GM04503 (cell line): ENCODE measurements at places on chromosomes 4 and X.
A peak's percentile ranks its signal among the peaks of the same experiment; 100 is the strongest.

DNA sequence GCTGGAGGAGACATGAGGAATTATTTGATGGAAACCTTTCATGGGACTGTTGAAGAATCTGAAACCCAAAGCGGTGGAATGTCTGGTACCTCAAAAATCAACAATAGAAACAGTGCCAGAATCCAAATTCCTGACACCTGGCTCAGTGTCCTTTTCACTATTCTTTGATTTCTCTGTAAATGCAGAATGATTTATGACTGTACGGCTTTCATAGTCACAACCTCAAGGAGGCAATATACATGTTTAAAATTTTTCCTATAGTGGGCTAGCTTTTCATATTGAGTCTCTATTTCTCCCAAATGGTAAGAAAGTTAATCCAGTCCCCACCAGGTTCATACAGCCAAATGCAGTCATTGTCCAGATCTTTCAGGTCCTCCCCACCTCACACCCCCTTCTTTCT, 19.3 kb downstream of the DAPP1 start:
- DNase-seq, result no peak

GRCh38 chrX:20230406-20230805, 36.3 kb downstream of the RPS6KA3 start:
- DNase-seq, result no peak

- no peak for DNase-seq
These were observed 133.1 kb downstream of the CORIN start for GRCh38 chr4:47704693-47705325.

DNA sequence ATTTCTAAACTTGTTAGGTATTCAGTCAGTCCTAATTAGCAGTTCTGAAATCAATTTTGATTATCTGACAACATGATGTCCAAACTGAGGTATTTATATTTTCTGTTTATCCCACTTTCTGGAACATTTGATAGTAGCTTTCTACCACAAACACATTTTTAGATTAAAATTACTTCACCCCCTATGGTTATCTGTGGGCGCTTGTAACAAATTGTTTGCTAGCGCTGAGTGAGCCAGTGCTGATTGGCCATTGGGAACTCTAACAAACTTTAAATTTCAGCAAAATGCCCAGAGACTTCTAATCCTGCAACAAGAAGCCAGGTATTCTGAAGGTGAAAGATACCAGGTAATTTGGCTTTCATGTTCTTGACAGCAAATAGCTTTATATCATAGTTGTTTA, at the start of gene MEPE:
Gene MEPE, plus strand, starts transcription at position 301 of the 400 bp plus-strand sequence. CDS start 1,746 bp downstream, outside the sequence.
- DNase-seq, result no peak

DNA sequence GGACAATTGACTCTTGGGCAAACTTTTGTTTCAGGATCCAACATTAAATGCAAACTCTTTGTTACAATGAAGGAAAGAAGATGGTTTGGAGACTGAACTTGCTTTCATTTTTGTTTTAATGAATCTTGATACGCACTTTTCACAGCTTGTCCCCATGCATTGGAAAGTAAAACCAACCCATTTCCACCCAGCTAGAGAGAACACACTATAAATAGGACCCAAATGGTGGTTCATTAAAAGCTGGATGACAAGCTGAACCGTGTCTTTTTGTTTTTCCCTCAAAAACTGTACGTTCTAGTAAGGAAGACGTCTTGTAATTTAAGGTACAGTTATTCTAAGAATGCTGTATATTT, 95.3 kb upstream of the EGFL6 start:
- no peak for DNase-seq

DNA sequence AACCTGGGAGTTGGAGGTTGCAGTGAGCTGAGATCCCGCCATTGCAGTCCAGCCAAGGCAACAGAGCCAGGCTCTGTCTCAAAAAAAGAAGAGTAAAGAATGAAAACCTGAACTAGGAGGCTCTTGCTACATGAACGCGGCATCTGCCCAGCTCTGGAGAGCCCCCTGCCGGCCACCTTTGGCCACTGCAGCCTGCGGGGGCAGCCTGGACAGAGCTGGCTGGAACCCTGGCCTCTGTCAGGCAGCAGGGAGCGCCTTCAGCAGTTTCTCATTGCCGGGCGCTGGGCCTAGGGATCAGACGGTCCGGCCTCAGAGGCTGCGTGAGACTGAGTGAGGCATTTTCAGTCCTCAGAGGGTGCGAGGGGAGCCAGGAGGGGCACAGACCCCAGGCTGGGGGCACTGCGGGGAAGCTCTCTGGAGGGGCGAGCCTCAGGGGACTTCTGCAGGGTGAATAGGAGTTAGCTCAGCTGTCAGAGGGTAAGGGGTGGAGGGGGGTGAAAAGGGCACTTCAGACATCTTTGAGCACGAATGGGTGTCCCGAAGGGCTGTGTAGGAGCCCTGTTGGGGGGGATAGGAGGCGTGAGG, 17.5 kb downstream of the DOK7 start:
- DNase-seq, result peak; percentile 11

- no peak for DNase-seq
These were observed 126.9 kb upstream of the BCOR start for GRCh38 chrX:40224658-40225057.

DNA sequence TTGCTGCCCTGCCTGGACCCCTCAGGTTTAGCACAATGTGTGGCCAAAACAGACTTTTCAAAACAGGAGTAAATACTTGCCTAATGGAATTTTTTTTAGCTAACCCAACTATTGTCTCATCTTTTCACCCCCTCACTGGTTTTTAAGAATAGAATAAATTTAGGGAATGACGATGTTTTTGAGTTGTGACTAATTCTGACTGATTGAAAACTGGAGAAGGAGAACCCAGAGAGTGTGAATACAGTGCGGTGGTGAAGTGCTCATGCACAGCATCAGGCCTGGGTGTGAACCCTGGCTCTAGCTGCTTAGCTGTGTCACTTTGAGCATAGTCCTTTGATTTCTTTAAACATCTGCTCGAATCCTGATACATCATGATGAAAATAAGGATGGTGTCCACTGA, 10.5 kb downstream of the ANTXR2 start:
- DNase-seq, result no peak

DNA sequence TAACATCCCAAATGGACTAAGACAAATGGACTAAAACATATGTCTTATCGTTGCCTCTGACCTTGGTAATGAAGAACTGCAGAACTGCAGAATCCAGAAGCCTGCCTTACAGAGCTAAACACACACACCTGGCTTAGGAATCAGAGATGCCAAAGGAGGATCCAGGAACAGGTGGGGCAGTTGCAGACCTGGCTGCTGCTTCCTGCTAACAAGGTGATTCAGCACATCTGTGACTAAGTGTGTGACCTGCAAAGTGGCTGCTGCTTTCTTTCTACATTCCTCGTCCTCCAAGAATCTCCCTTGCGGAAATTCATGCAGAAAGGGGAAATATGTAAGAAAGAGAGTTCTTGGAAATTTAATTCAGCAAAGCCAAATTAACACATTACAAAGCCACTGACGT, 96.8 kb upstream of the NLGN4X start:
- DNase-seq, result no peak

DNA sequence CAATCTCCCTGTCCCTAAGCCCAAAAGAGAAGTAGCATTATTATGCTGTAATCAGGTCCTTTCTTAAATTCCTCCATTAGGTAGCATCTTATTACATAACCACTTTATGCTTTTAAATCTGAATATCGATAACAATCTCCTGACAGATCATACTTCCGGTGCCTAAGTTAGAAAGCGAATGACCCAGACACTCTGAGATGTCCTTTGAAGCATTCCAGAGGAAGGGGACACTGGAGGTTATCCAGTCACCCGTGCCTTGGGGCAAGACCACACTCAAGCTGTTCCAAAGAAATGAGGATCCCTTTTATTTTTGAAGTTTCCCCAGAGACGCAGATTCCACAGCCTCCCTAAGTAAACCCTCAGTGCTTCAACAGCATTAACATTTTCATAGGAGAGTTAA, 125.7 kb downstream of the PALLD start:
- DNase-seq, result no peak

DNA sequence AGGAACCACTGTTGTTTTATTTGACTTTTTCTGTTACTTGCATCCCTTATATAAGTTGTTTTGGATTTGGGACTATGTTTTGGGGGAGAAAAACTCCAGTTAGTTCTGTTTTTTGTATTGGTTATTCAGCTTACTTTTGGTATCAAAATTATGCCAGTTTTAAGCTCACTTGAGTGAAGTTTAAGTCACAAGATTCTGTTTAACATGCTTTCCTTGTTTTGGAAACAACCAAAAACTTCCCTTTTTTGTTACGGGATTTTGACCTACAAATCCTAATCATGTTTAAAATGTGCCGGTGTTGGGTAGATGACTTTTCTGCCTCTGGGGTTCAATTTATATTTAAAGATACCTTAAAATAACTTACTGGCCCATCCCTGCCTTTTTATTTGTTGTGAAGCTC, 36.0 kb downstream of the CCNI start:
- DNase-seq, result no peak

GRCh38 chr4:5967783-5968182, 50.4 kb downstream of the C4orf50 start:
- no peak for DNase-seq

DNA sequence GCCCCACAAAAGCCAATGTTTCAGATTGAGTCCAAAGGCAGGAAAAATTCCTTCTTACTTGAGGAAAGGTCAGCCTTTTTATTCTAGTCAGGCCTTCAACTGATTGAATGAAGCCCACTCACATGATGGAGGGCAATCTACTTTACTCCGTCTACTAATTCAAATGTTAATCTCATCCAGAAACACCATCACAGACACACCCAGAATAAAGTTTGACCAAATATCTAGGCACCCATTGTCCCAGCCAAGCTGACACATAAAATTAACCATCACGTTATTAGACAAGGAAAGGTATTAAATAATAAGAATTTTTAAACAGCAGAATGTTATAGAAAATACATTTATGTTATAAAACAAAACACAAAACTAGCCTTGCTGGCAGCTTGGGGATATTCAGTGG, 32.9 kb upstream of the SMIM10L2A start:
- no peak for DNase-seq

GRCh38 chrX:149322316-149322715, 182.8 kb downstream of the IDS start:
- DNase-seq, result no peak

DNA sequence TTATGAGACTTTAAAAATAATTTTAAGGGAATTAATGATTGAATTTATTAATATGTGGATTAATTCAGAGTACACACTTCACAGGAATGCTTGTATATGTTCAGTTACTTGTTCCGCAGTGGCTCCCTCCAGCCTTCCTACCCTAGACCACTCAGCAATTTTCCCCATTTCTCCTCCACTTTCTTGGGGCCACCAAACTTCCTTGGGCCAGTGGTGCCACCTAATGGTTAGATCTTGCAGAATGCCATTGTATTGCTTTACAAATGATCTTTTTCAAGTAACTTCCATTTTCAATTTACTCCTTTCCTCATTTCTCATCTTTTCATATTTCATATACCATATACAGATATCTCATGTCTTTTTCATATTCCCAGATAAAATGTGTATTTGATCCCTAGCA, 3.6 kb upstream of the RNF175 start:
- no peak for DNase-seq

DNA sequence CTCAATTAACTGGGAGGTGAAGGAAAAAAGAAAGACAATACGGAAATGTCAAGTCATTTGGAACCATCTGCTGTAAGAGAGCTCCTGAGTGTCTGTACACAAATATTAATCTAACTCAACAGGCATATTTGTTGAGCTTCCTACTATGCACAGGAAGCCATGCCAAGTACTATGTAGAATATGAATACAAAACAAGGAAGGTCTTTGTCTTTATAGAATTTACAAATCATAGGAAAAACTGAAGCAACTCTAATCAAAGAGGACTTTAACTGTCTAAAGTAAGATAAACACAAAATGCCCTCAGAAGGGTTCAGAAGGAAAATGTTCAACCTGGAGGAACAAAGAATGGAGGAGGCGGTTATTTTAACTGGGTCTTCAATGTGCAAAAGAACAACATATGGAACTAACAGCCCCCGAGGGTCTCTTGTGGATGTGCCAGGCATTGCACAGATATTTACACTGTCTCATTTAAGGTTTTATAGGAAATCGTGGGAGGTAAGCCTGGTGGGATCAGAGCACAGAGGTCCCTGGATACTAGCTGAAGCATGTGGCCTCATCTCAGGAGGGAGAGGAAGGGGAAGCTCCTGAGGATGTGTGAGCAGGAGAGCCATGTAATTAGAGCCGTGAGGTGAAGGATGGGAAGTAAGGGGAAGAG, 5.8 kb downstream of the FAM114A1 start:
- DNase-seq, result no peak

DNA sequence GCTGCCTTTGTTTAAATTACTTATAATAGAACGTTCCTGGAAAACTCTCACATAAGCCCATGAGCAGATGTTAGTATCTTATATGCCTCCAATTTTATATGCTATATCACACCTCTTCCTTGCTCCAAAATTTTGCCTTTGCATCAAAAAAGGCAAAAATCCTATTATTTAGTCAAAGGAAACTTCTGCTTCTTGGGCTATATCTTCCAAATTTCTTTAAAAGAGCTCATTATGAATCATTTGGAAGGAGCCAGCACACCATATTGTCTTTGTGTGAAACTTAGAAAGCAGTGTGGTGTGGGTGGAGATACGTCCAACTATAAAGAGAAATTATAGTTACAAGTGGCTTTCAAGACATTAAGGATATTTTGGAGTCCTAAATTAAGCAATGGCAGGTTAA, 35.7 kb downstream of the NHS start:
- DNase-seq, result no peak

GRCh38 chrX:153647461-153648357, 706 bp downstream of the DUSP9 start:
- DNase-seq, result no peak

GRCh38 chrX:130482871-130483270, 81.1 kb downstream of the RBMX2 start:
- no peak for DNase-seq

- no peak for DNase-seq
These were observed at the start of gene MID1IP1 for GRCh38 chrX:38800981-38801845. TSS of gene MID1IP1 (plus strand) at chrX:38801459. CDS start at chrX:38804947, 3,488 bp downstream.

- DNase-seq, result no peak
These were observed 198.0 kb upstream of the MAMLD1 start for GRCh38 chrX:150164971-150165600.

- DNase-seq, result no peak
These were observed 2.2 kb downstream of the MAMLD1 start for GRCh38 chrX:150365051-150365989.

DNA sequence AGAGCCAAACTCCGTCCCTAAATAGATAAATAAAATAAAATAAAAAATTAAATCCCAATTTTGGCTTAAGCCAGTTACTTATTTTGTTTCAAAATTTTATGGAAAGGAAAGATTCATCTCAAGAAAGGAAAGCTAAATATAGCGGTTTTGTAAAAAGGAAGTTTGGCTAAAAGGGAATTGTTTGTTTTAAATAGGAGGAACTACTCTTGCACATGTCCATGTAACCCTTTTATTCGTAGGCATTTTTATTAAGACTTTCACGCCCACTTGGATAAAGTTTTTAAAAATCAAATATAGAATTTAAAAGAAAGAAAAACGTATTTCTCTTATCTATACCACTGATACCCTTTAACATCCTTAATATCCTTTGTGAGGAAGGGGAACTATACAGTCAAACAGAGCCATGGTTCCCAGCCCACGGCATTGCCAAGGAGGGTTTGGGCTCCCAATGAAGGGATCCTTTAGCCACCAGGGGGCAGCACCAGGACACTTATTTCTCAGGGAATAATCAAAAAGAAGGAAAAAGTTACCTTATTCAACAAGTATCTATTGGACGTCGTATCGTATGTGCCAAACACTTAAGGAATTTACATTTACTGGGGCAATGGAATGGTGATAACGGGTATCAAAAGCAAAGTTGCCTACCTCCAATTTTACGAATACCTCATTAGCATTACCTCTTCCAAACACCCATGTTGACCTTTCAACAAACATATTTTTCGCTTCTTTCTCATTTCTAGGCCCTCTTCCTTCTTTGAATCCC, 27.7 kb downstream of the CDKN2AIP start:
- no peak for DNase-seq

- no peak for DNase-seq
These were observed 287.8 kb downstream of the ZNF674 start for GRCh38 chrX:46257451-46257879.
